ENCODE measurements at places on chromosomes 12 and 14.

DNA sequence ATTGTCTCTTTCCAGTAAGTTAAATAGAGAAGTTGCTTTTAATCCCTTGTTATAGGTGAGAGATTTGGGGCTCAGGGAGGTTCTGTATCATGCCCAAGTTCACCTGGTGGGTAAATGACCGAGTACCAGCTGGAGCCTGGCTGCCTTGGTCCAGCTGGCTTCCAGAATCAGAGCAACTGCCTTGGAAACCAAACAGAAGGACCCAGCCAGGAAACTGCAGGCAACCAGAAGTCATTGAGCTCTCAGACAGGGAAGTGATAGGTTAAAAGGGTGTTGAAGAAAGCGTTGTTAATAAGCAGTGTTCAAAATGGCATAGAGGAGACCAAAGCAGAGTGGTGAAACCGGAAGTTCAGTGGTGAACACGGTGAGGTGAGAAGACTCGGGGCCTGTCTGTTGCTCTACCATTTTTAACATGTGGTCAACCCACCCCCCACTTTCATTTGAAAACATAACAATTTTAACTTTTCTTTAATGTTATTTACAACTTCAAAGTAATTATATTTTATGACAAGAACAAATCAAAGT lies 54.9 kb downstream of the PLEKHG7 start:
- ATAC-seq = no peak
- peaks cover 7% of the 10 kb centered on the region for H3K4me1 ChIP-seq
- H3K27ac ChIP-seq = no peak overlapping the region
- no peak overlapping the region for H3K4me3 ChIP-seq

DNA sequence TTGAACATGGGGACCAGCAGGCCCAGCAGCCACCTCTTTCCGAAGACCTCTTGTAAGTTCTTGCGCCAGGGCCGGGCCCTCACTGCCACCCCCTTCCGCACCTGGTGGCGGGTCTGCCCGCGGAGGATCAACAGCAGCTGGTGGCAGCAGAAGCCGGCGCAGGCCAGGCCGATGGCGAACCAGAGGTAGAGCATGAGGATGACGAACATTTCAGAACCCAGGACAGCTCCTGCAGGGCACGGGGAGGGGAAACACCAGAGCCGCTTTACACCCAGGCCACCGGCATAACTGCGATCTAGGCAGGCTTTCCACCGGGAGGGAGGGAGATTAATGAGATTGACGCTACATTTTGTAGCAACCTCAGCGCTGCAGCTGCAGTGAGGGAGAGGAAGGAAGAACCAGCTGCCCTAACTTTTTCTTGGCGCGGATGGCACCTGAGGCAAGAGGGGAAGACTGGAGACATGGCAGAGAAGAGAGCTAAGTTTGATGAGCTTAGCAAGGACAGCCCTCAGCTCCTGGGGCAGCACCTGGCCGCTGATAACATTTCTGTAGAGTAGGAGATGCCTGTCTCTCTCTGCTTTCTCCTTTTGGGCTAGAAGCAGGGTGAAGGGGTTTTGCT lies 7.8 kb downstream of the ZDHHC22 start:
- peaks cover 16% of the 10 kb centered on the region for H3K4me1 ChIP-seq
- H3K36me3 ChIP-seq = no peaks in the 10 kb centered on the region
- peak; percentile 72 for ATAC-seq

- no peak for ATAC-seq
- H3K4me1 ChIP-seq = no peaks in the 10 kb centered on the region
- no peaks in the 10 kb centered on the region for H3K36me3 ChIP-seq
- H3K4me3 ChIP-seq = no peak overlapping the region
- no peaks in the 10 kb centered on the region for H3K27me3 ChIP-seq
- no peak overlapping the region for H3K27ac ChIP-seq
Observed at GRCh38 chr14:42532194-42532593, 925.5 kb downstream of the LRFN5 start.

- no peaks in the 10 kb centered on the region for H3K27me3 ChIP-seq
- no peak for ATAC-seq
- H3K27ac ChIP-seq = peak overlapping the region; percentile 99
Observed at GRCh38 chr12:14238221-14238792, 127.2 kb upstream of the ATF7IP start.
